ENCODE measurements at places on chromosomes 6 and 20.

GRCh38 chr20:41334443-41335421, 5.9 kb upstream of the LPIN3 start:
- no peak for DNase-seq

DNA sequence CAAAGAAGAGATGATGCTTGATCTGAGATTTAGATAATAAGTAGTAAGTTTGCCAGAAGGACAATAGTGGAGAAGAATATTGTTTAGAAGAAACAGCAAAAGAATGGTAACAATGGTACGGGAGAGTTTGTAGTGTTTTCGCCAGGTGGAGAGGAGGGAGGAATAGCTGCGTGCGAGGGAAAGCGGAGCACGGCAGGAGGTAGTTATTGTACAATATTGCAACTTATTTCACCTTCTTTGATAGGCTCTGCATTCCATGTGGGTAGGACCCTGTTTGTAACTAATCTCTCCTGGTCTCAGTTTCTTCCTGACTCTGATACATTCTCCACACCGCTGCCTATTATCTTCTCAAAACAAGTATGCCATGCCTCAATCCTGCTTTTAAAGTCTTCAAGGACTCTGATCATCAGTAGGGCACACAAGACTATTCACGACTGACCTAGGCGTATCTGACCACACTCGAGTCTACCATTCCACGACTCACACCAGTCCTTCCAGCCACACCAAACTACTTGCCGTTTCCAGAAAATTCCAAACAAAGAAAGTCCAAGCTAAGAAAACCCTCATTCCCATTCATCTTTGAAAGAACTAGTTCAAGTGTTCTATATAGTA, 1.1 kb downstream of the PPIL4 start:
- DNase-seq: no peak

DNA sequence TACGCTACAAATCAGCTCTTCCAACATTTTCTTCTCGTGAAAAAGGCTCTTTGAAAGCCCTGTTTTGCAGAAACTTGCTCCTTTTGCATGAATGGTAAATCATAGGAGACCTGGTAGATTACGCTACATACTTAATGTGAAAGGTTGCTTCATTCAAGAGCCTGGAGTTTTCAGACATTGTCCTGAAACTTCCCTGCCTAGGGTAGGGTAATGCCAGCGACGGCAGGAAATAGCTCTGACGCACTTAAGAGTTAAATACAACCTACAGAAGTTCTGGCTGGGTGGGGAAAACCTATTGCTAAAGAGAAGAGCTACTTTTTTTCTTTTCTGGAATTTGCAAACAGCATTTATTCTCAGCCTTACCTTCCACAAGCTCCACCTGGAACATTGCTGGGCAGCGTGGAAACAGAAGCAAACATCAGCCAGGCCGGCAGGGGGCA, 144.5 kb downstream of the LPA start:
- DNase-seq: no peak

- no peak for DNase-seq
Observed at GRCh38 chr6:73104921-73105320, 120.4 kb downstream of the KHDC1L start.

DNA sequence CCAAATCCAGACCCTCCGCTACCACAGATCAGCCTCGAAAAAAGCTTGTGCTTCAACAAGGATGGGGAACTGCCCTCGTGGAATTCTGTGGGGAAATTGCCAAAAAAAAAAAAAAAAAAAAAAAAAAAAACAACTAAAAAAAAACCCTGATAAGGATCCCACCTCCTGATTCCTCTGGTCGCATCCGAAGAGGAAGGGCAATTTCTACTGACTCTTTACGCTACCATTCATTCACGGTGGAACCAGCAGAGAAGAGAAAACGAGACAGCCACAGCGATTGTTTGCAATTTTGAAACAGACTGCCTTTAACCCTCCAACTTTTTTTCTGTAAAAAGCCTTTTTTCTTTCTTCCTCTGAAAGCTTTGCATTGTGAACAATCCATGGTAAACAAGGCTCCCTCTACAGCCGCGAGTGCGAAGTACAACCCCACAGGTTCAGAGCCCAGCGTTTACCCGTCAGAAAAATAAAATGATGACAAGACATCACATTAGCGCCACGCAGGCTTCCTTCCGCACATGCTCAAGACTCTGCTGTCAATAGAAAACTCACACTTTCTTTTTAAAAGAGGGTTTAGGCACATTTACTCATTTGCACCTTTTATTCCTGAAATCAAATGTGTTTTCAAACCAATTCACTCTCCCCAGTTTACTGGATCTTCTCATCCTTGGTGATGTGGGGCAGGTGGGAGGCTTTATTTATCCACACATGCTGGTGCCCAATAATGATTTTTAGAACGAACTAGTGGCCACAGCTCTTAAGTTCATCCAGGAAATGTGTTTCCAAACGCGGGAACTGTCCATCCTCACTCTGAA, 100.0 kb downstream of the NOL4L start:
- peak; percentile 82 for DNase-seq

DNA sequence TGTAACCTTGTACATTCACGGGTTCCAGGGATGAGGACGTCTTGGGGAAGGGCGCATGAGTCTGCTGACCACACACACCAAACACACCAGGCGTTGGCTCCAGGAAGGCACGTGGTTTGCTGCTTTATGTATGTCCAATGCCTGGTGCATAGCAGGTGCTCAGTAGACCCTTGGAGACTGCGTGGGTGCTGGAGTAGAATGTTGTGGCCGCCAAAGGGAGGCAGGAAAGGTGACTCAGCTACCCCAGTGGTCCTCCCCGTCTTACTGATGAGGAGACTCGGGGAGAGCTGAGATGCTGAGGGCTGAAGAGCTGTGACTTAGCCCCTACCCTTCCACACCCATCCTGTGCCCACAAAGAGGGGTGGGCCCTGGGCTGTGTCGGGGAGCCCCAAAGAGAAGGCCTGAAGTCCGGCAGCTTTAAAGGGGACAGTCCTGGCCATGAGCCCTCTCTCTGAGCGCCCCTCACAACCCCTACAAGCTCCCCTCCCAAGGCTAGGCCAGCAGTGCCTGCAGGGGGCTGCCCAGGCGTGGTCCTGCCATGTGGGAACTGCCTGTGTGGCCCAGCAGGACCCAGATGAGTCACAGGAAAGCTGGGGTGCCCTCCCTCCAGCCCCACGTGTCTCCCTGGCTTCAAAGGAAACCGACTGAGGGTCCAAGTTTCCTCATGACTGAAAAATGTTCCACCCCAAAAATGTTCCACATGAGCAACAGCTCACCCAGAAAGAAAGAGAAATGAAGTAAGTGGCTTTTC, 28.0 kb upstream of the PTGIS start:
- DNase-seq: no peak

- DNase-seq: peak; percentile 75
Observed at GRCh38 chr20:1434571-1435336, 31.9 kb downstream of the NSFL1C start.

GRCh38 chr6:10613723-10614122, 80.7 kb downstream of the C6orf52 start:
- DNase-seq: no peak

- no peak for DNase-seq
Observed at GRCh38 chr6:138722425-138723371, 50.9 kb upstream of the CCDC28A start.

DNA sequence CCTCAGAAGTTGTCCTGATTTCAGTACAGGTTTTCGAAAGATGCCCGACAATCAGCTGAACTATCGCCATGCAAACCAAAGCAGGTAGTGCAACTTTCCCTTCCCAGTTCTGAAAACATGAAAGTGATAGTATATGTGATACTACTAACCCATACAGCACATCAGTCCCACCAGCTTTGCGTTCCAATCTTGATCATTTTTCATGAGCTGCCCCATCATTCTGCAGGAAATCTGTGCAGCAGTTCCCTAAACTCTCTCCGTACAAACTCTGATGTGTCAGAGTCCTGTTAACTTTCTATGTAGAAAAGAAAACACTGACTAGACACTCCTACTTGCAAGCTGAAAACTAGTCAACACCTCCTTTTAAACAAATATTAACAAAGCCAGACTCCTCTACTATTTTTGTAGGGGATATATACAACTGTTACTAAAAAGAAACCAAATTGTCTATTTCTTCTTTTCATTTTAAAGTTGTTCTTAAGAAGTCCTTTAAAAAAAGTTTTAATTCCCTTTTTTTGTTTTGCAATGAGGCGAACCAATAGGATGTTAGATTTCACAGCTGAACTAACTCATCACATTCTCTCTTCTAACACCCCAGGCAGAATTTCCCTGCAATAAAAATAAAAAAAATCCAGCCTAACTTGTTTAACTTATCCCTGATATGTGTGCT, 99.6 kb upstream of the DST start:
- no peak for DNase-seq

DNA sequence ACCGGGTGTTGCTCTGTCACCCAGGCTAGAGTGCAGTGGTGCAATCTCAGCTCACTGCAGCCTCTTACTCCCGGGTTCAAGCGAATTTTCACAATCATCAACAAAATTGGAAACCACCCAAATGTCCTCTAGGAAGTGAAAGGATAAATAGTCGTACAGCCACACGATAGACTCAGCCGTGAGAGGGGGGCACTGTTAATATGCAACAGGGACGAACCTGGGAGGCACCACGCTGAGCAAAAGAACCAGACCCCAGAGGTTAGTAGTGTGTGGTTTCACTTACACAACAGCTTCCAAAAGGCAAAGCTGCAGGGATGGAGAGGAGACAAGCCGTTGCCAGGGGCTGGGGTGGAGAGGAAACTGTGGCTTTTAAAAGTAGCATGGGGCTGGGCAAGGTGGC, 30.1 kb upstream of the NTSR1 start:
- no peak for DNase-seq

GRCh38 chr20:46220455-46221207, 87.7 kb downstream of the CDH22 start:
- no peak for DNase-seq

DNA sequence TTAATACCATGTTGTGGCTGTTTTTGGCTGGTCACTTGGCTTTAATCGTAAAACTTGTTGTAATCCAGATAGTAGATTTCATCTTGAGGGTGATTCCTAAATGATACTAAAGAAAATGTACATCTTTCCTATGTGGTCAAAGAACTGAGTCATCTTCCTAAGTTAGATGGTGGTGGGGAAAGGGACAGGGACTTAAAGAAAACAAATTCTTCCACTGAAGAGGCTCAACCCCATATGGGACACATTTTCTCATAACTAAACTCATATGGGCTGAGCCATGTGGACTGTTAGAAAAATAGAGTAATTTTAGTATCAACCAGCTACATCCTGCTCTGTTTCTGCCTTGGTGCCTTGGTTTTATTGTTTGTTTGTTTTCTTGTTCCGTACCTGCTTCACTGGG, 155.8 kb downstream of the TSHZ2 start:
- DNase-seq: no peak

- no peak for DNase-seq
Observed at GRCh38 chr6:136016228-136017225, 165.0 kb downstream of the PDE7B start.

- no peak for DNase-seq
Observed at GRCh38 chr6:139580592-139581484, 206.4 kb upstream of the CITED2 start.

DNA sequence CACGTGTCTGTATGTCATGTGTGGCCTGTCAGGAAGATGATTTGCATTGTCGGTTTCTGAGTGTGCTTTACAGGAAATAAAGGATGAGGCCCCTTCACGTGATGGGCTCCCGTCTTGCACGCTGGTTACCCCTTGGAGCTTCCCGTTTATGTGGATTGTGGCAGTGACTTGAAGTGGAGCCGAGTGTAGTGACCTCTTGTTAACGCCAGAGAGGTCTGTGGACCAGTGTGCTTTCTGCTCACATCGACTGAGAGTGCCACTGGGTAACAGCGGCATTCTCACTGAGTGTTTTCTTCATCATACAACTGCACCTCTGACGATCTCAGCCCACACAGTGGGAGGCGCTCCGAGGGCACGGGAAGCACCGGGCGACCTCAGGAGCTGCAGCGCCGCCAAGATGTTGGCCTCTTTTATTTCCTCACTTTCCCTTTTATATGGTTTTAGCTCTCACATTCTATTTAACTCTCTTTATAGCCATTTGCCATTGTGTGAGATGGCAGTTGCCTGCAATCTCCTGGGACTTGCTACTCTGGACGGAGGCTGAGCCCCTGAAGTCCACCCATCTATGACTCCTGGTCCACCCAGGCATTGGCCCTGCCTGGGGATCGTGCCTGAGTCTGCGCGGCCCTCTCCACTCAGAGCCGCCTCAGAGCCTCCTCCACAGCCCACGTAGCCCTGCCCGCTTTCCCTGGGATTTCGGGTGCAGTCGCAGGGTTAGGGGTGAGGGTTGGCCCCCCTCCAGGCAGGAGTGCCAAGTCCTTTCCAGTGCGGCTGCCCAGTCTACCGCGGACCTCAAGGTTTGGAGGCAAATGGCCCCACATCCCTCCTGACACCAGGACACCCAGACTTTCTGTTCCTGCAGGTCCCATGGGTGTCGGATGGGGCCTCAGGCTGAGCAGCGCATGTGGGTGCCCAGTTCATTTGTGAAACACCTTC, 238.9 kb downstream of the ERMARD start:
- peak; percentile 81 for DNase-seq

- DNase-seq: no peak
Observed at GRCh38 chr20:14544688-14545087, 207.3 kb upstream of the FLRT3 start.

- DNase-seq: no peak
Observed at GRCh38 chr6:28537065-28537464, 11.4 kb downstream of the GPX5 start.

DNA sequence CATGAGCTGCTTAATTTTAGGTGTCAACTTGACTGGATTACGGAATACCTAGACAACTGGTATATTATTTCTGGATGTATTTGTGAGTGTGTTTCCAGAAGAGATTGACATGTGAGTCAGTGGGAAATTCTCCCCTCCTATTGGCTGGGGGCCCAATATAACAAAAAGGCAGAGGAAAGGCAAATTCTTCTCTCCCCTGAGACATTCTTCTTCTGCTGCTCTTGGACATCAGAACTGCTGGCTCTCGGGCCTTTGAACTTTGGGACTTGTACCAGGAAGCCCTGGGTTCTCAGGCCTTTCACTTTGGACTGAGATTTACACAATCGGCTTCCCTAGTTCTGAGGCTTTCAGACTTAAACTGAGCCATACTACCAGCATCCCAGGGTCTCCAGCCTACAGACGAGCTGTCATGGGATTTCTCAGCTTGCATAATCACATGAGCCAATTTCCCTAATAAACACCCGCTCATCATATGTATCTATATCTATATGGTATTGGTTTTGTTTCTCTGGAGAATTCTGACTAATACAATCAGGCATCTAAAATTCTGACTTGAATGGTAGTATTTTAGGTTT, 7.6 kb upstream of the BTN3A3 start:
- no peak for DNase-seq

GRCh38 chr20:13610184-13610583, 28.5 kb downstream of the TASP1 start:
- DNase-seq: no peak

GRCh38 chr20:41057999-41058673, 29.5 kb downstream of the TOP1 start:
- no peak for DNase-seq

DNA sequence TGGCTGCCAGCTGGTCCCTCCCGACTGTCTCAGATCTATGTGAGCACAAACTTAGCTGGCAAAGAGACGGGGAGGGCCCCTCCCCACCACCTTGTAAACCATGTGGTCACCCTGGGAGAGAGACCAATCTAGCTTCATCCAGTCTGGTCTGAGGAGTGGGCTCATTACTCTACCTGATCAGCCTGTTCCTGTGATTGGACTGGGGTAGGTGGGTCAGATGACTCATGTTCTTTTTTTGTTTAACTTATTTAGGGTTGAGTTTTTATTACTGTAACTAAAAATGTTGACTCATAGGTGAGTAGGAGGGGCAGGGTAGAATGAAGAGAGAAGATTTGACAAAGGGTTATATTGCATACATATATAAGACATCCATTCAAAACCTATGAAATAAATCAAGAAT, 4.7 kb downstream of the GSTA4 start:
- DNase-seq: no peak

Data from CD4-positive, alpha-beta T cell treated with Interferon gamma for 1 hour (primary cell).